ENCODE measurements at places on chromosomes 6 and 20.

DNA sequence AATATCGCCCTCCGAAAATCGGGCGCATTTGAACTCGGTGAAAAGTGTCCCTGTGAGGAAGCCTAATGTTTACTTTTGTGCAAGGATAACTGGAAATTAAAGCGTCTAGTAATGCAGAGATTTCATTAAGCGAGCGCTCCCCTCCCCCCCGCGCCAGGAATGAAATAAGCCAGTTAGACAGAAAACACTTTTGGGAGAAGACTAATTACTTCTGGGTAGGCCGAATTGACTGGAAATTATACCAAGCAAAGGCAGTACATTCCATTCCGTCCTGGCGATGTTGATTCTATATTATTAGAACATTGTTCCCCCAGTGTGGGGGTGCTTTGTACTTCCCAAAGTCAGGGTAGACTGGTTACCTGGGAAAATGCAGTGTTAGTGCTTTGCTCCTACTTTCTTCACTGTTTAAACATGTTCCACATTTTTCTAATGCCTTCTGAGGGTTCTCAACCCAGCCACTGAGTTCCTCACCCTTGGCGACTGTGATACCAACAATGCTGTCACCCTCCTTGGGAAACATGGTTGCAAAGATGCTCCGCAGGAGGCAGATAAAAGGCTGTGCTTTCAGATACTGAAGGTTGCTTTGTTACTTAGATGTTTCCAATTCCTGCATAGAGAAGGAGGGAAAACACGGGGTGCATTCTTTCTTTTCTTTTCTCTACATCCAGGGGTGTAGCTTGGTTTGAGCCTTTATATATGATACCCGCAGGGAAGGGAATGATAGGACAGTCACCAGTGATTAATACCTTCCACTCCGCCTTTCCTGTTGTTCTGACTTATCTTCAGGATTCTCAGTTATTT, 2.6 kb downstream of the GJA1 start:
- DNase-seq = peak; percentile 58

DNA sequence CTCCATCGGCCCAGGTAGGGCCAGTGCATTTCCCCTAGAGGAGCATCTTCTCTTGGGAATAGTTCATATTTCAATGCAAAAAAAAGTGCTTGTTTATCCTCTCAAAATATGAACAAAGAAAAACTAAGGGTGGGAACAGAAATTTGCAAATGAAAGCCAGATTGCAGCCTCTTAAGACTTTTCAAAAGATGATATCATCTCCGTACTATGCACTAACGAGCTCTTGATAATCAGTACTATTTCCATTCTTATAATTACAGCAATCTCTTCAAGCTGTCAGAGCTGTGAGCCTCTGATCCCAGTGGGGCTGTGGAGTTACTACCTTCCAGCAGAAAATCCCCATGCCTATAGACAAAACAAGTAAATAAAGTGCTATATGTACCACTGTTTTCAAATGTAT, 77.1 kb downstream of the SOD2 start:
- no peak for DNase-seq

- DNase-seq = peak; percentile 28
Observed at GRCh38 chr6:149888659-149889058, 9.3 kb downstream of the RAET1E start.

DNA sequence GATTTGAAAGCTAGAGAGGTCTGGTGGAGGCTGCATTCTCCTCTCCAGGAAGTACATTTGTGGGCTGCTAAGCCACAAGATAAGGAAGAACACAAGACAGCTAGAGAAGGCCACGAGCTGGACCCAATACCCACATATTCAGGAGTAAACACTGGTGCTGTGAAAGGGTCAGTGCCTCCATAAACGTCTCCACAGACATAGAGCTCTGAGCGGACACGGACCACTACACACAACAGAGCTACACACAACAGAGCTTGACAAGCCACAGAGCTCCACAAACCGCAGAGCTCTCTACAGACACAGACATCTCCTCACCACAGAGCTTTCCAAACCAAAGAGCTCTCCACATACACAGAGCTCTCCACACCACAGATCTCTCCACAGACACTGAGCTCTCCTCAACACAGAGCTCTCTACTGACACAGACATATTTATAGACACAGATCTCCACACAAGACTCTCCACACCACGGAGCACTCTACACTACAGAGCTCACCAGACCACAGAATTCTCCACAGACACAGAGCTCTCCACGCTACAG, 51.9 kb downstream of the ERMARD start:
- no peak for DNase-seq

GRCh38 chr6:15033850-15034203, 212.0 kb upstream of the JARID2 start:
- DNase-seq = no peak

GRCh38 chr20:19465536-19465935, 253.1 kb downstream of the SLC24A3 start:
- DNase-seq = no peak

DNA sequence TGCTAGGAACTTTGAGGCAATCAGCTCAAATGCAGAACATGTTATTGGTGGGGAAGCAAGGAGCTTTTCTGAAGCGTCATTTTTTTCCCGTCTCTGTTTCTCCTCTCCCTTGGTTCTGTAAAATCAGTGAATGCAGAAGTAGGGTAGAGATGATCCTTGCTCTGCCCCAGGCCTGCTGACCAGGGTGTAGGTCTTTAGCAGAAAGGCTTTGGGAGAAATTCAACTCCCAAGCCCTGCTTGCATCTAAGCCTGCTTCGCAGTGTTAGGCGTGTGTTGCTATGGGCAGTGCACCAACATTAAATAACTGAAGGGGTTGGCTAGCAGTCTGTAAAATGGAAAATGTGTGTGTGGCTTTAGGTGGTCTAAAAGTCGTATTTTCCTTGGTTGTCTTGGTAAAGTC, 45.9 kb downstream of the SASH1 start:
- DNase-seq = no peak

DNA sequence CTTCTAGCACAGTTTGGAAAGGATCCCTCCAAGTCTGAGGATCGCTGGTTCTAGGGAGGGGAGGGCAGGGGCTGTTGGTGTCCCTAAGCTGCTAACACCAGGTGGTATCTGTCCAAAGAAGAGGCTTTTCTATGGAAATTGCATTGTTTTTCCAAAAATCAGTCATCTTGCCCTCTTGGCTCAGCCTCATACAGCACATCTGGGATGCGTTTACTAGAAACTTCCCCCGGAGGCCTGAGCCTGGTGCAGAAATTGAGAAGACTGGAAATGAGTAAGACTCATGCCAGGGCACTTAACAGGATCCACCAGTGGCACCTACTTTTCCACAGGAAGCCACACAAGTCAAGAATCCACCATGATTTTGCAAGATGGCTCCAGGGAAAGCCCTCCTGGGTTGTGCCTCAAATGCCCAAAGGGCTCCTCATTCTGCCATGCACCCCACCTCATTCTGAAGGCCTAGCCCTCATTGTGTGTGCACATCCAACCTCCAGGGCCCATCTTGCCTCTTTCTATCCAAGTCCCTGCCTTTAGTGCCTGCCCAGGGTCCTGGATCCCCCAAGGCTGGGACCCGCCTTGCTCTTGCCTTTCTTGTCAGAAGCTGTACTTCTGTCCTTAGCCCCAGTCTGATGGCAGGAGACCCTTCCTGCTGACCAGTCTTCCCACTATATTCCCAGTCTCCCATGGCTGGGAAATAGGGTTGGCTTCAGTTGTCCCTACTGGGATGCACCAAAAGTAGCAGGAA, 97.6 kb downstream of the MRPL14 start:
- DNase-seq = peak; percentile 97

DNA sequence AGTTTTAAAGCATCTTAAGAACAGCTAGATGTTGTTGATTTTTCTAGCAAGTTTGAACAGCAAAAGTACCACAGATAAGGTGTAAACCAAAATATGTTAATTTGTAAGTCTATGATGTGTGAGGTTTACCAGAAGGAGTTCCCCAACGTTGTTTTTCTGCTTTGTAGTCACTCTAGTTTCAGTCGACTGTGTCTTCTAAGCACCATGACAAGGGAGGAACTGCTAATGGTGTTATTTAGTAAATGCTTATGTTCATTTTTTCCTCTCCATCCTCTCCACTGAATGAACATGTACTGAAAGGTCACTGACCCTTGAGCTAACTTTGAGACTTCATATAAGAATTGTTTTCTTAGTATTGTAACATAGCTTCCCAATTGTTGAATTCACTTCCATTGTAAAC, 3.0 kb downstream of the ENPP3 start:
- no peak for DNase-seq

GRCh38 chr20:25341716-25342680, 48.6 kb downstream of the ABHD12 start:
- peak; percentile 18 for DNase-seq

GRCh38 chr6:84645563-84646266, 118.7 kb downstream of the TBX18 start:
- DNase-seq = peak; percentile 83

DNA sequence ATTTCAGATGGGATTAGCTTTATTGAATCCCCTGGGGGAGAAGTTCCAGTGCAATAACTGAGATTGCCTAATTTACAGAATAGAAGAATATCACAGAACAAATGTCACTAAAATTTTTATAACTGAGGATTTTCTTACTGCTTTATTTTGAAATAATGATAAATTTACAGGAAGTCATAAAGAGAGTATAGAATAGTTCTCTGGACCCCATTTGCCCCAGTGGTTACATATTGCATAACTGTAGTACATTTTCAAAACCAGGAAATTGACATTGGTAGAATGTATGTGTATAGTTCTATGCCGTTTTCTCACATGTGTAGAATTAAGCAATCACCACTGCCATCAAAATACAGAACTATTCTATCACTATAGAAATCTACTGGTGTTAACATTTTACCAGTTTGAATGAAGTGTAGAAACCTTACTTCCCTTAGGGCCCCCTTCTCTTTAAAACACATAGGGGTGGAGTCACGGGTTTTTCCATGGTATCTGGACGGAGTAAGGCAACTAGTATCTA, 18.3 kb downstream of the KIF6 start:
- DNase-seq = no peak

GRCh38 chr20:5788385-5788895, 38.2 kb downstream of the SHLD1 start:
- DNase-seq = peak; percentile 83

DNA sequence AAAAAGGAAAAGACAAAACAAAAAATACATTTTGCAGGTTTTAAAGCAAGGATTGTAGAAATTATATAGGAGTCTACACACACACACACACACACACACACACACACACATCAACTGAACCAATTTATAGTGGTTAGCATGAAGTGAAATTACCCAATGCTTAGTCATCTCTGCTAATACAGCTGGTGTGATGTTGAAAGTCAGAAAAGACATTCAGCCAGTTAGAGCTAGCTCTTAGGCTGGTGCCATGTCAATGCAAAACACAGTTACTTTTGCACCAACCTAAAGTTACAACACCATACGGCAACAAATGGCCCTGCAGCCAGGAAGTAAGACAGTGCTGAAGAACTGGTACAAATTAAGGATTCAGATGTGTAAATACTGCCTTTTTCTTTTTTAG, 15.2 kb downstream of the FAM210B start:
- peak; percentile 96 for DNase-seq

DNA sequence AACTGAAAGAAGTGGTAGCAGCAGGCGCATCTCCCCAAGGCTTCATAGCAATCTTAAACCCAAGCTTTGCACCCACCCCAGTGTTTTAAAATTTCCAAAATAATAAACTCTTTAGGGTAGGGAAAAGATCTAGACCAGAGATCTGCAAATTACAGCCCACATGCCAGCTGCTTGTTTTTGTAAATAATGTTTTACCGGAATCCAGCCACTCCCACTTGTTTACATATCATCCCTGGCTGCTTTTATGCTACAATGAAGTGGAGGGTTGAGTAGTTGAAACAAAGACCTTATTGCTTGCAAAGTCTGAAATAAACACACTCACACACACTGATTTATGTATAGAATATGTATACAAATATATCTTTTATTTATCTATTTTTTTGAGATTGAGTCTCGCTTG, 30.0 kb downstream of the SLX4IP start:
- DNase-seq = no peak

- peak; percentile 82 for DNase-seq
Observed at GRCh38 chr6:29976588-29977424, 34.5 kb downstream of the HLA-A start.

DNA sequence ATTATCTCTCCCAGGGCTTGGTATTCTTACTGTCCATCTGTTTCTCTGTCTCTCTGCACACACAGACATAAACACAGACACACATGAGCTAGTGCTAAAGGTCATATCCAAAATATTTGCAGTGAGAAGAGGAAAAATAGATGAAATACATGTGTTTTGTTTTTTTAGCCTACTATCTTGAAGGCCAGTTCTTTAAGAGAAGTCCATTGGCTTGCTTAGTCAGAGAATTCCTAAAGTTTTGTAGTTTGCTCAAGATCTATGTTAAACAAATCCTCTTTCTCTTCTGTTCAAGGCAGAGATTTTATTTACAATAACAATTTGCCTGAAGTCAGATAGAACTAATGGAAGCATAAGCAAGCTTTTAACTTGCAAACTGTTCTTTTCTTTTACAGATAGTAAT, 120.0 kb upstream of the AKIRIN2 start:
- no peak for DNase-seq

GRCh38 chr20:45095805-45096238, 5.1 kb downstream of the KCNS1 start:
- peak; percentile 71 for DNase-seq
